ENCODE measurements at places on chromosomes 2 and 18.

DNA sequence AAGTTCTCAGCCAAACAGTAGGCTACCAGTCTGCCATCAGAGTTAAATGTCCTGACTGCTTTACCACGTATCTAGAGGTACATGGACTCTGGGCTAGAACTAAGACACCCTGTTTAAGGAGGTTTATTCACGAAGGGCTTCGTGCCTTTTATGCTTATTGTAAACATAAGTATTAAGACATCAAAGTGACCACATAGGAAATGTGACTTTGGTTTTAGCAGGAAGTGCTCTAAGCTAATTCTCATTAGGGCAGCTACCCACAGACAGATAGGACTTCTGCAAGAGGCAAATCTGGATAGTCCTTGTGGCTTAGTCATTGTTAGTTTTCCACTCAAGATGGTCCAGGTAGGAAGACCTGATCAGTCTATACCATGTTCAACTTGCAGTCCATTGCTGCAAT, 233.3 kb upstream of the MGAT5 start:
- DNase-seq: no peak

DNA sequence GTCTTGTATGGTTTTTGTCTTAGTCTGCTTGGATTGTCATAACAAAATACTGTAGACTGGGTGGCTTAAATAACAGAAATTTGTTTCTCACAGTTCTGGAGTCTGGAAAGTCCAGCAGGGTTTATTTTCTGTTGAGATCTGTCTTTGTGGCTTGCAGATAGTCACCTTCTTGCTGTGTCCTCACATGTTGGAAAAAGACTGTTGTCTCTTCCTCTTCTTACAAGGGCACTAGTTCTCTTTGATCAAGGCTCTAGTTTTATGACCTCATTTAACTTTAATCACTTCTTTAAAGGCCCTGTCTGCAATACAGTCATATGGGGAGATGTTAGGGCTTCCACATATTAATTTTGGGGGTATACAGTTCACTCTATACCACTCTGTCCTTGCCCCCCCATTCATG, 56.5 kb downstream of the NBEAL1 start:
- DNase-seq: no peak

GRCh38 chr2:191298306-191298705, 53.1 kb downstream of the MYO1B start:
- DNase-seq: no peak

DNA sequence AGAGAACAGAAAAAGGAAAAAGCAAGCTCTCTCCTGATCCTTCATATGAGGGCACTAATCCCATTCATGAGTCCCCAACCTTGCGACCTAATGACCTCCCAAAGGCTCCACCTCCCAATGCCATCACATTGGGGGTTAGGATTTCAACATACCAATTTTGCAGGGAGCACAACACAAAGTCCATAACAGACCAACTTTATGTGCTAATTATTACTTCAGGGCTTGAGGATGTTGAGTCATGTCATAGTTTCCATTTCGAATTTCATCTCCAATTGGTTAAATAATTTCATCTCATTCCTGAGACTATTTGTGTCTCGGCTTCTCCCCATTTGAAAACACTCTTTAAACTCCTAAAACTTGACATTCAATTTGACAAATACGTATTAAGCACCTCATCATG, 69.9 kb upstream of the KLF7 start:
- DNase-seq: no peak

GRCh38 chr18:29594493-29594892, 1417.6 kb upstream of the CDH2 start:
- no peak for DNase-seq

DNA sequence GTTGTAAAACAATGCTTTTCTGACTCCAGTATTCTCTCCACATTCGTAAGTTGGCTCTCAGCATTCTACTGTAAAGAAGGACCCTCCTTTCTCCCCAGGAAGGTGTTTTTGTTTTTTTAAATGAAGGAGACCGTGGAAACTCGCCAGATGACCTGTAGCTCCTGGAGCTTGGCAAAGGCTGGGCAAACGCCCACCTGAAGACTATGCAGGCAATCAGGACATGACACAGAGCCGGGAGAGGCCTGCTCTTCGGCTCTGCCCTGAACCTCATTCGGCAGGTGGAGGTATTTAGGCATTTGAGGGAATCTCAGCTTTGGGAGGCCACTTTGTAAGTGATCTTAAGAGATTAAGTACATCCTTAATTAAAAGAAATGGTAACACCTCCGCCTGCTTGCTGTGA, 17.4 kb downstream of the CASP10 start:
- no peak for DNase-seq
